Fibroblast of upper back skin (primary cell): ENCODE measurements at places on chromosomes 2 and 18.

DNA sequence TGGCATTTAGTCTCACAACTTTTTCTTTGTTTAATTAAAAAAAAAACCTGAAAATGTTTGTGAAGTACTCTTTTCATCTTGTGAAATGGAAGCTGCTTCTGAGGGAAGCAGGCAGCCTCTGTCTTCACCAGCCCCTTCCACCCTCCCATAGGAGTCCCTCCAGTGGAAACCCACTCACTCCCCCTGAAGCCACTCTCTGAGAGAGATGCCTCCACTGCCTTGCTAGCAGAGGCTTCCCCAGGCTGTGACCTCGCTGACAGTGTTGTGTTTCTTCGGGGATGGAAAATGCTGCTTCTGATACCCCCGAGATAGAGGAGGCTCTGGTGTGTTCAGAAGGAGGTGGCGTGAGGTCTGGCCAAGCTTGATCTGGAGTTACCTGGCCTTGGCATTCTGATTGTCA, 59.9 kb downstream of the SH3RF3 start:
- no peak for DNase-seq

GRCh38 chr2:117723888-117724434, 90.5 kb upstream of the DDX18 start:
- no peak for DNase-seq

DNA sequence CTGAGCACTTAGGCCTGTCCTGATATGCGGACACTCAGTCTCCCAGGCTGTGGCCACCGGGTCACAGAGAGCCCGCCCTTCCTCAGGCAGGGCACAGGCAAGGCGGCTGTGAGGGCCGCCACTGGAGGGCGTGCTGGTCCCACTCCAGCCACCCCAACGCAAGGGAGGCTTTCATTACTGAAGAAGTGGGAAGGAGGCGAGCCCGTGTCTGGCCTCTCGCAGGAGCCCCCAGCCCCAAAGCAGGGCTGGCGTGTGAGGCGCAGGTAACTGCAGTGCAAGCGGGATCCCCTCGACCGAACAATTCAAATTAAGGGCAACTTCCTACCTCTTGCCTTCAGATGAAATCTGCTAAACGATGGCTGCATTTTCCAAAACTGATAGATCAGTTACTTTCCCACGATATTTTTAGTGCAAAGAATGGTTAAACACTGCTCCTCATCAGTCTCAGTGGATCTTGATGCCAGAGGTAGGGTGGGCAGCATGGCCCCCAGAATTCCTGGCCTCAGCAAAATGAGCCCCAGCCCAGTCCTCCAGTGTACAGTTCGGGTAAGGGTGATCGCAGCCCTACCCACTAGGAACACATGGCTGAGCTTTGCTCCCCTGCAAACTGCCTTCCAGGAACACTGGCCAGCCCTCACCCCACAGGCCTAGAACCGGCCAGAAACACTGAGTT, 97.2 kb downstream of the SEPTIN10 start:
- DNase-seq, result peak; percentile 20

- no peak for DNase-seq
These were observed 38.2 kb upstream of the CAVIN2 start for GRCh38 chr2:191885098-191885497.

DNA sequence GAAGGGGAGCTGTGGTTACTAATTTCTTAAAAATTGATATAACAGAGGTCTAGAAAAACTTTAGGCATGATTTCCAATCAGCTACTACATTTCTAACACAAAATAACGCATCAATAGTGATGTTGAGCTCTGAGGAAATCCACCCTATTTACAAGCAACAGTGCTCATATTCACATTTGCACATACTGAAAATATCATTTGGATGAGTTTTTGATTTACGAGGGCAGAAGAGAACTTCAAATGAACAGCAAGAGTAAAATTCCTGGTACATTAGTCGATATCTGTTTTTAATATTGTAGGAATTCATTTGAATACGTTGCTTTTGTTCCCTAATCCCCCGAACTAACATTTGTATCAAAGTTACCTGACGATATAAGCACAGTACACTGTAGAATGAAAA, 761.0 kb upstream of the POU3F3 start:
- peak; percentile 25 for DNase-seq

GRCh38 chr2:88113069-88113468, 14.8 kb downstream of the FABP1 start:
- DNase-seq, result no peak

- DNase-seq, result no peak
These were observed 180.0 kb upstream of the NXPH2 start for GRCh38 chr2:138960191-138960590.

- no peak for DNase-seq
These were observed 5.8 kb upstream of the FZD5 start for GRCh38 chr2:207775473-207775872.

GRCh38 chr18:58662118-58662517, 9.1 kb upstream of the MALT1 start:
- DNase-seq, result no peak

DNA sequence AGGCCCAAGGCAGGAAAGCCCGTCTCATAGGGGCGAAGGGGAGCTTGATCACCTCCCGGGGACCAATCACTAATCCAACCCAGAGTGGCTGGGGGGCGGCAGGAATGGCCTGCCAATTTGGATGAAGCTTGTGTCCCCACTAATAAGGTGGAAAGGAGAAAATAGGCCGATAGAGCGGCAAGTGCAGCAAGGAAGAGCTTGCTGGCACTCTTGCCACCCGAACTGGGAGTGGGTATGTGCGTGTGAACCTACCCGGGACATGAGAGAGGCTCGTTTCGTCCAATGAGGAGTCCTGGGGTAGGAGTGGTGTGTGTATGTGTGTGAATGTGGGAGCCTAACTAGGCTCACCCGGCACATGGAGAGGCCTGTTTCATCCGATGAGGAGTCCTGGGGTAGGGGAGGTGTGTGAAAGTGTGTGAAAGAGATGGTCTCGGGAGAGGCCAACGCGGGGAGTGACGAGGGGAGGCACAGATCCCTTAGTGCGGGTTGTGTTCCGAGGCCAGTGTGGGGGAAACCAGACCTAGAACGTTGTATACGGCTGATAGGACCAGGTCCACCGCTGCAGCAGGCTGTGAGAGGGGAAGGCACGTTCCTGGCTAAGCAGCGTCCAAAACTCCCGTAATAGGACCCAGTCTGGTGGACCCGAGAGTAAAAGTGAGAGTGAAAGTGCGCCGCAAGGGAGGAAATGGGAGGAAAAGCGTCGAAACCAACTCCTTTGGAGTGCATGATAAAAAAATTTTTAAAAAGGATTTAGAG, 47.1 kb upstream of the SELENOI start:
- peak; percentile 39 for DNase-seq

GRCh38 chr2:13508671-13509070, 791.9 kb downstream of the TRIB2 start:
- DNase-seq, result no peak

GRCh38 chr2:150555611-150556356, 68.3 kb upstream of the RND3 start:
- DNase-seq, result peak; percentile 6

- DNase-seq, result no peak
These were observed 39.3 kb upstream of the SH3RF3 start for GRCh38 chr2:109089602-109090300.

- DNase-seq, result no peak
These were observed 6.2 kb downstream of the KRTCAP3 start for GRCh38 chr2:27448381-27448780.

DNA sequence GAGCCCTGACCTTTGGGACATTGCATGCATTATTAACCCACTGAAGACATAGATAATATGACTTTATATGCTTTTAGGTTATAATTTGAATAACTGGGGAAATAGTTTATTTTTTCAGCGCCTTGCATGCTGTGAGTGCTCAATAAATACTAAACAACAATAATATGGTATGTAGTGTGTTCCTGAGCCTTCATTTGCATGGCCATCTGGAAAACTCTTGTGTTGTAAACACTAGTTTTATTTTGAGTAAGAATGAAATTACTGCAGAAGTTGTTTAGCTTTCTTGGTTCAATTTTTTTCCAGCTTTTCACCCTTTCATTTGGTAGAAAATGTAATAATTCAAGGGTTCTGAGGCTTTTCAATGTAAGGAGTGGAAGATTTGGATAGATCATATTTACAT, 189.3 kb upstream of the GALNT5 start:
- DNase-seq, result no peak

DNA sequence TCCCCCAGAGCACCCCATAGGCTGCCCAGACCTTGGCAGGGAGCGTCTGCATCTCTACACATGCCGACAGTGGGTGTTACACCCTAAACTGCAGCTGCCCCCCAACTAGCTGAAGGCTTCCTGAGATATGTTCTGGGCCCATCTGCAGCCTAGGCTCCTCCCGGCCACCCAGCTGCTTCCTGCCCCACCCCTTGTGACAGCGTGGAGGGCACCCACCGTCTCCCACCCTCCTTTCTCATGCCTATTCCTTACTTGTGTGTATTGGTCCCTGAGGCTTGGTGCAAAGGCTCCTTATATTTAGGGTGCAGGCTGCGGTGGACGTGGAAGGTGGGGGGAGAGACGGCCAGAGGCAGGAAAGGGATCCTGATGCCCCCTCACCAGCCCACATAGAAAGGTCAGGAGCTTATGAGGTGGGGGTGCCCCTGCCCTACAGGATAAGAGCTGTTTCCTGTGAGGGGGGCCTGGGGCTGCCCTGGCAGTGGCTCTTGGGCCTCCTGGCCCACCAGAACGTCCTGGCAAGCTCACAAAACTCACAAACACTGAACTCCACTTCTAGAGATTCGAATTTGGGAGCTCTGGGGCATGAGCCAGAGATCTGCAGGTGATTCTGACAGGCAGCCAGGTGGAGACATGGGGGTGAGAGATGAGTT, 7.3 kb upstream of the PROM2 start:
- DNase-seq, result no peak

DNA sequence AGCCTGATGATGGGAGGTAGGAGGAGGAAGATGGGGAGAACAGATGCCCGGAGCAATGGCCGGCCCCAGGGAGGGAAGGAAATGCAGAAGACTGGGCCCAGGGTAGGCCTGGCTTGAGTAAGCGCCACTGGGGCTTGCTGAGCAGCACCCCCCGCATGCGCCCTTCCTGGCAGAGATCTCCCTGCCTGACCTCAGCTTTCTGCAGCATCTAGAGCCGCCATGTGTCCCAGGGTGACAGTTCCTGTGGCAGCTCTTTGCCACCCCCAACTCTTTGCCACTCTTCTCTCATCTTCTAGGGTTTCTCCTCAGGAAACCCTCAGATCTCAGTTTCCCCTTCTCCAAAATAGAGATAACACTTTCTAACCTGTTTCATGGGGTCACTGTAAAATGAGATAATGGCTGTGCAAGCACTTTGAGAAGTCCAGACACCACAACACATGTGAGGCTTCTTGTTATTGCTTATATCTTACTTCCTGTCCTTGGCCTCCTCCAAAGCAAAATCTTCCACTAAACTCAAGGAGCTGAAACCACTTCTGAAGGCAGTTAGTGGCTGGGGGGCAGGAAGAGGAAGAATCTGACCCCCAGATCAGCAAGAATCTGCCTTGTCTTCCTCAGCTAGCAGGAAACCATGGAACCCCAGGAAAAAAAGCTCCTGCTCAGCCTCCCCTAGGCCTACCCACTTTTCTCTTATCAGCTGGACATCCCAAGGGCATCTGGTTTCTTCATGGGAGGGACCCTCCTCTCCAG, 64.9 kb downstream of the EPAS1 start:
- no peak for DNase-seq

DNA sequence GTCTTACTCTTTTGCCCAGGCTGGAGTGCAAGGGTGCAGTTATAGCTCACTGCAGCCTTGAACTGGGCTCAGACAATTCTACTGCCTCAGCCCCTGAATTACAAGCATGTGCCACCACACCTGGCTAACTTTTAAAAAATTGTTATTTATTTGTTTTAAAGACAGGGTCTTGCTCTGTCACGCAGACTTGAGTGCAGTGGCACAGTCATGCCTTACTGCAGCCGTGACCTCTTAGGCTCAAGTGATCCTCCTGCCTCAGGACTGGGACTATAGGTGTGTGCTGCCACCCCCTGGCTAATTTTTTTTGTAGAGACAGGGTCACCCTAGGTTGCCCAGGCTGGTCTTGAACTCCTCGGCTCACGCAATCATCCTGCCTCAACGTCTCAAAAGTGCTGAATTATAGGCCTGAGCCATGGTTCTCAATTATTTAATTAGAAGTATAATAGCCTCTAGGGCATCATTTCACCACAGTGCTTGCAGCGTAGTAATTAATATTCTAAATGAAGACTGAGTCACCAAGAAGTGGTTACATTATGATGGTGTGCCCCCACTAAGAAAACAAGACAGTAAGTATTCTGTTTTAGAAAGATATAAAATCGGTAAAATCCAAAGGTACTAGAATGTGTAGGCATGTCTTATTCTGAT, 69.6 kb downstream of the EML4 start:
- DNase-seq, result no peak

- no peak for DNase-seq
These were observed 51.1 kb upstream of the SLC66A3 start for GRCh38 chr2:11103984-11104793.

DNA sequence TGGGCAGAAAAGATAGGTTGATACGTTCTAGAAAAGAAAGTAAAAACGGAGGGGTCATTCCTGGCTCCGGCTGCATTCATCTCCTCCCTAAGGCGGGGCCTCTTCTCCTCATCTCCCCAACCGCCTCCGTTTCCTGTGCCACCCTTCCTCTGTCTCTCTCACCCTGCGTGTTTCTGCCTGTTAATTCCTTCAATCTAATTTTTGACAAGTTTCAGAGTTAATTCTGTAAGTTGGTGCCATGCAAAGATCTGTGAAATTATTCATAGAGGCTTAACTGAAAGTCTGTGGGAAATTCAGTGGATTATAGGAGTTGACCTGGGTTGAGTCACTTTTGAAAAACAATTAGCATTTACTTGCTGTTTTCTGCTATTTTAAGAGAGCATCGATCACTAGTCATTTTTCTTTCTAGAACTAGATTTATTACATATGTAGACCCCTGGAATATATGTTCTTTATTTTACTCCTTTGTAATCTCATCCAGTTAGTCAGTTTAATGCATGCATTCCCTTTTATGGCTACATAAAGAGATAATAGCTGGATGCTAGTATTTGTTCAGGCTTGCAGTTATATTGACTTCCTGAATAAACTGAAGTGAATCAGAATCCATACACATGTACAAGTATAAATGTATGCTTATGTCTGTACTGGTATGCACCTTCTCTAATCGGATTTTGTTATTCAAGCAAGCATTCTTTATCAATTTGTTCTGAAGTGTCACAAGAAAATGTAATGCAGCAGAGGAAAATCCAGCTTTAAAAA, 91.1 kb downstream of the EML6 start:
- DNase-seq, result no peak

GRCh38 chr2:221109552-221109951, 462.6 kb downstream of the EPHA4 start:
- no peak for DNase-seq

- DNase-seq, result peak; percentile 70
These were observed 3.9 kb upstream of the ID2 start for GRCh38 chr2:8677646-8678592.

- peak; percentile 30 for DNase-seq
These were observed 32.6 kb upstream of the COPS8 start for GRCh38 chr2:237053066-237053465.

GRCh38 chr2:99942561-99943347, 199.6 kb downstream of the AFF3 start:
- no peak for DNase-seq

DNA sequence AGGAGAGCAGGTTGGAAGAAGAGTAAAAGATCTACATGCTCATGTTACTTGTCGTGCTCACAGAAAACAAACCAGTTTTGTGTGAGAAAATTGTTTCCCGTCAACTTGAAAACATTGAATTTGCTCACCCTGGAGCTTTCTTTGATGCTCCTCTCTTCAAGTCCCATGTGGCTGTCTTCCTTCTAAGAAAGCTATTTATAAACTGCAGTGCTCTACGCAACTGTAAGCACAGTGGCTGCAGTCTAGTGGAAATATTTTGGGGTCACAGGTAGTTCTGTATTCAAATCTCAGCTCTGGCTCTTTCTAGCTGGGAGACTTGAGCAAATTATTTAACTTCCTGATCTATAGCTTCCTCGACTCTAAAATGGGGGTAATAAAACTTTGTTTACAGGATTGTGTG, 211.8 kb downstream of the PLCL1 start:
- DNase-seq, result no peak
